ENCODE measurements at places on chromosomes 1 and 21.
A peak's percentile ranks its signal among the peaks of the same experiment; 100 is the strongest.

DNA sequence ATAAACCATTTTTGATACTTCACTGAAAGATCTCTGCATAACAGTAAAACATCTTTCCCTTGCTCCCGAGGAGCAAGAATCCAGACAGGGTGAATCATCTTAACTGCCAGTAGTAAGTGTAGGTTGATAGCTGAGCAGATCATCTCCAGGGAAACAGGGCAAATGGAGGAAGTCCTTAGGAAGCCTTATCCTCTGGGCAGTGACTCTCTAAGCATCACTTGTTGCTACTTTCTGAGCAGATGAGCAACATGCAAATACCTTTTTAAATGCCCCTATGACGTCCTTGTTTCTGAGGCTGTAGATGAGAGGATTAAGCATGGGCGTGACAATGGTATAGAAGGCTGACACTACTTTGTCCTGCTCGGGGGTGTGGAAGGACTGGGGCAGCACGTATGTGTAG is 8.9 kb downstream of the OR2T11 start:
- no peak for DNase-seq

- DNase-seq = no peak
Measured at GRCh38 chr21:42223826-42224575, 5.1 kb downstream of the ABCG1 start.

DNA sequence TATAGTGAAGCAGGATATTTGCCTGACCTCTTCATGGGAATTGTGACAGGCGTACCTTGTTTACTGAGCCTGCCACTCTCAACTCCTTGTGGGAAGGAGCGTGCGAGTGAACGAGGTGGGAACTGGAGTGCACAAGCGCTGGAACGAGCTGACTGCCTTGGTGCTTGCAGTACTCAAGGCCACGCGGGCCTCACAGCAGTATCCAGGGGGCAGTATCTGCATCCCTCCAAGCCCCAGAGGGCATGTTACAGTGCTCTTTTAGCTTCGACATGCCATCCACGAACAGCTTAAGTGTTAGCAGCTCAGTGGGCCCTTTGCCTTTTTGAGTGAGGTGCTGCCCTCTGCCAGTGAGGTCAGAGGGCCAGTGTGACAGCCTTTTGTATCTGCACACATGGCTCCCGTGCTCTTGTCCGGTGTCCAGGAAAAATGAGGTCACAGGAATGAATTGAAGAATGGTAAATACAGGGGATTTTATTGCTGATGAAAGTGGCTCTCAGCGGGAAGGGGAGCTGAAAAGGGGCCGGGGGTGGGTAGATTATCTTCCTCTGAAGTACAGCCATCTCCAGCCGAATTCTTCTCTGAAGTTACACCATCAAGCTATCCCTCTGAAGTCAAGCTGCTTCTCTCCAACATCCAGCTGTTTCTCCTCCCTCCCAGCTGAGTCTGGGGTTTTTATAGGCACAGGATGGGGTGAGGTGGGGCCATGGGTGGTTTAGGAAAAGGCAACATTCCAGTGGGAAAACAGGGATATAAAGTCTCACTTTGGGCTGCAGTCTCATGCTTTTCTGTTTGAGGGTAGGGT is 69.3 kb downstream of the EPB41 start:
- DNase-seq = no peak

DNA sequence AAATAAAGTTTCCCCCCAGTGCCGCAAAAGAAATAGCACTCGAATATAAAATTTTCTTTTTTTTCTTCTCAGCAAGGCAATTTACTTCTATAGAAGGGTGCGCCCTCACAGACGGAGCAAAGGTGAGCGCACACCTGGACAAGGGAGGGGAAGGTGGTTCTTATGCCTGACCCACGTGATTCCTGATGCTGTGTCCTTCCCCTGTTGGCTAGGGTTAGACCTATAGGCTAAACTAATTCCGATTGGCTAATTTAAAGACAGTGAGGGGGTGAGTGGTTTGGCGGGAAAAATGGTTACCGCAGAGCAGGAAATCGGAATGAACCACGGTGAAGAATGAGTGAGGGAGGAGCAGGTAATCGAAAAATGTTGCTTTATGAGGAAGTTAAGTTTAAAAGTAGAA is 607 bp upstream of the FAAH start:
- no peak for DNase-seq

DNA sequence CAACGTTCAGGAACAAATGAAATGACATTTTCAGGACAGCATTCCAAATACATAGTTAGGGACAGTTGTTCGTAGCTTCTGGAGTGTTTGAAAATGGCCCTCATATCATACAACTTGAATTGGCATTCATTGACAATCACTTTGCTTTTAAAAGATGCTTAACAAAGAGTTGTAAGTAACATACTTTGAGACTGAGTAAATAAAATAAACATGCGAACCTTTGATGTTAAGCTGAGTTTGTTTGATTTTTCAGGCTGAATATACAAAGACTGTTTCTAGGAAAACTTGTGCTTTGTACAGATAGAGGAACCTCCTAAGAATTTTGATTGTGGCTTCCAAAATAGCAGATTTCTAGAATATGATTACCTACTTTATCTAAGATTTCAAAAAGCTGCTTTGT is 45.3 kb downstream of the ITSN1 start:
- no peak for DNase-seq

DNA sequence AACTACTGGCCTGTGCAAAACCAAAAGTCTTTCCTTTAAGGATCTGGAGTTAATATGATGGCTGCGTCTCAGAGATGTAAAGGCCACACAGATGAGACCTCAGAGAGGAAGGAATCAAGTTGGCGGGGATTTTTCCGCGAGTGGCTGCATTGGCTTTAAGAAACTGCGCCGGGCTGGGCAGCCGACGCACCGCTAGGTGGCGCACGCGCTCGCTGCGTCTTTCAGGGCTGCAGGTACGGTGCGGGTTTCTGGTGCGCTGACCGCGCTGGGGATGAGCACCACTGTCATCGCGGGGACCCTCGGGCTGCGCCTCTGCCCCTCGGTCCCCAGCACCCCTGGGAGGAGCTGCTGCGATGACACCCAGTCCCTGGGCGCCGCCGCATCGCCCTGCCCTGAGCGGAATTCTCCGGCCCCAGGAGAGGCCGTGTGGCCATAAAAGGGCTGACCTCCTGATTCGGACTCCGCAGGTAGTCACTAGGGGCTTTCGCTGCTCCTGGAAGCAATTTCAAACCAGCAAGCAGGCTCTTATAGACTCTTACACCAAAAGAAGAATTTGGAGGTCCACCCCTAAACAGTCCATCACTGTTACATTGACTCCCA is 241.0 kb downstream of the KCNJ6 start:
- peak; percentile 41 for DNase-seq

DNA sequence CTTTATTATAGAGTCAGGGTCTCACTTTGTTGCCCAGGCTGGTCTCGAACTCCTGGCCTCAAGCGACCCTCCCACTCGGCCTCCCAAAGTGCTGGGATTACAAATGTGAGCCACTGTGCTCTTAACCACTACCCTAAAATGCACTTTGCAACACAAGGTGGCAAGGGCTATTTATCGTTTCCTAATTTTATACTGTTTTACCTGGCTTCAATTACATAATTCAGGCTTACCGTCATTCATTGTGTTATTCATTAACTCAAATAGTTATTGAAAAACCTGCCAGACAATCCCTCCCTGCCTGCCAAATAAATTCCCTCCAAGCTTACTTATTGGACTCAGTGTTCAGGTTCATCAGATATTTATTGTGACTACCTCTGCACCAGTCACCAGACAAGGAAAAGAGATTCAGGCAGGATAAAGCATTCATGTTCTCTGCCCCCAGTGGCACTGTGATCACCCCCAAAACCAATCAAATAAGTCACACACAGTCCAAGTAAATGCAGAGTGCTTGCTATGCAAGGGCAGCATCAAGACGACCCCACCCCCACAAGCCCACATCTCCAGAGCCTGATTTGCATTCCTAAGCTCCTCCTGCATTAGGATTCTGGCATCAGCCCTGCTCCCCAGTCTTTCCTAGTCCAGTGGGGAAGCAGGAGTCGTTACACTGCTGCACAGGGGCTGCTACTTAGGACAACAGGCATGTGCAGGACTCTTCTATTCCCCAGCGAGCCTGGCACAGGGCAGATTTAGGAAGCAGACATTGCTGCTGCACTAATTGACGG is 8.1 kb downstream of the PAQR7 start:
- no peak for DNase-seq

DNA sequence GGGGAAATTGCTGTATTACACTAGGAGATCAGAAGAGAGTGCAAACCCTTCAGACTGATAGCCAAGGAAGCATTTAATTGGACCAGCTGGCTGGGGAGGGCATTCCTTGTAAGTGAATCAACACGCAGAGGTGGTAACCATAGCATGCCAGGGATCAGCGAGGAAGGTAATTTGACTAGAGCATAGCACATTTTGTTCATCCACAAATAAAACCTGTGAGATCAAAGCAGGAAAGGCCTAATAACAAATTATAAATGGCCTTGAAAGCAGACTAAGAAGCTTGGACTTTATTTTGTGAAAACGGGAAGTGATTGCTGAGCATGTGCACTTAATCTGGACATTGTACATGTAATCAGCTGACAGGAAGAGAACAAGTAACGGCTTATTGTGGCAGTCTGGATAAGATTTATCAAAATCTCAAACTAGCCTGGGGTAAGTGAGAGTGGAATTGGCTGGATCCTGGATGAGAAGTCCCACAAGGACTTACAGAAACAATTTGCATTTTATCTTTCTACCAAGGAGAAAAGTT is 11.7 kb upstream of the CD55 start:
- DNase-seq = no peak

- no peak for DNase-seq
Measured at GRCh38 chr21:14452031-14452726, 69.2 kb upstream of the HSPA13 start.

- no peak for DNase-seq
Measured at GRCh38 chr1:28035420-28035819, 53.0 kb downstream of the EYA3 start.

- DNase-seq = no peak
Measured at GRCh38 chr1:68276448-68276847, 44.1 kb upstream of the WLS start.

GRCh38 chr1:200362421-200362820 is 47.4 kb downstream of the ZNF281 start:
- no peak for DNase-seq

DNA sequence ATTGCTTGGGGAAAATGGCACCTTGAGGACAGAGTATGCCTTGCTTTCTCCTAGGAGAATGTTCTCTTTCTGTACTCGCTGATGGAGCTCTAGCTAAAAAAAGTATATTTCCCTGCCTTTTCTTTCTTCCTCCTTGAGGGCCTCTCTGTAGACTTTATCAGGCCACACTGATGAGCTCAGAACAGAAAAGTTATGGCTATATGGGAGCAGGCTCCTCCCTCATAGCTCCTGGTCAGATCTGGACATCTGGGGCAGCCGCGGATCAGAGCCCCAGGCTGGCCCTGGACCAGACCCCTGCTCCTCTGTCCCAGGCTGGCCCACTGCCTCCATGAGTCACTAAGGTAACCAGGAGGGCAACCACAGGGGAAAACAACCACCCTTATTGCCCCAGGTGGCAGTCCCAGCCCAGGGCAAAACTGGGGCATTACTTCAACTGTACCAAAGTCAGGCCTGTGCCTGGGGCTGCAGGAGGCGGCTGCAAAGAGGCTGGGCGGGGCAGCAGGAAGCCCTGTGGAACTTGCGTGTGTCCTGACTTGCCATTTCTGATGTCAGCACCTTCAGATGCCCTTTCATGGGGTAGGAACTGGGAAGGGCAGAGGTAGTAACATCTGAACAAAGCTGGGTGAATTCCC is 26.3 kb upstream of the ZNF648 start:
- DNase-seq = no peak

DNA sequence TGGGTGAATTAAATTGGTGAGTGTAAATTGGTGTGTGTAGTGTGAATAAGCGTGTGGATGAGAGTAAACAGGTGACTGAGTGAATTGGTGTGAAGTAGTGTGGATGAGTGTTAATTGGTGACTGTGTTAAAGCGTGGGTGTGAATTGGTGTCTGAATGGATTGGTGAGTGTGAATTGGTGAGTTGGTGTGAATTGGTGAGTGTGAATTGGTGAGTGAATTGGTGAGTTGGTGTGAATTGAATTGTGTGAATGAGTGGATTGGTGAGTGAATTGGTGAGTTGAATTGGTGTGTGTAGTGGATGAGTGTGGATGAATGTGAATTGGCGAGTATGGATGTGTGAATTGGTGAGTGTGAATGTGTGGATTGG is 8.3 kb downstream of the AURKAIP1 start:
- DNase-seq = no peak

DNA sequence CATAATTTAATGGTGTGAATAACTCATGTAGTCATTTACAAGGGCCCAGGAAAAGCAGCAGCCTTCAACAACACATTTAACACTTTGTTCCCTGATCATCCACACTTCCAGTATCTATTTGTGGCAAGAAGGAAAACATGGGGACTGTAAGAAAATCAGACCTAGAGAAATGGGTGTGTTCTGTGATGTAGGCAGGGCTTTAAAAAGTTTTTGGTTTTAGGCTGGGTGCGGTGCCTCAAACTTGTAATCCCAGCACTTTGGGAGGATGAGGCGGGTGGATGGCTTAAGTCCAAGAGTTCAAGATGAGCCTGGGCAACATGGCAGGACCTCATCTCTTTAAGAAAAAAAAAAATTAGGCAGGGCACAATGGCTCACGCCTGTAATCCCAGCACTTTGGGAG is 14.2 kb upstream of the WDR47 start:
- no peak for DNase-seq

DNA sequence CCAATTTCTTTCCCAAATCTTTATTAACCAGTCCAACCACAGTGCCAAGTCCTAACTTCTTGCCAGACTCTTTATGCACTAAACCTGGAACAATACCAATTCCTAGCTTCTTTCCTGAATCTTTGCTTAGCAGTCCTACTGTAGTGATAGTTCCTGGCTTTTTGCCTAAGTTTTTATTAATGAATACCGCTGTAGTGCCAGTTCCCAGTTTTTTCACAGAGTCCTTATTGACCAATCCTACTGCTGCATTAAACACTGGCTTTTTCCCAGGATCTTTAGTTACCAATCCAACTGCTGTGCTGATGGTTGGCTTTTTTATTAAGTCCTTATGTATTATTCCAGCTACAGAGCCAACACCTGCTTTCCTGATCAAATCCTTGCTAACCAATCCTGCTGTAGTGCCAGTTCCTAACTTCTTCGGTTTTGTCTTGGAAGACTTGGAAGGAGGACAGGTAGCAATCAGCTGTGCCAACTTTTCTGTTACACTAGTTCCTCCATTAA is 80.8 kb downstream of the ASH1L start:
- no peak for DNase-seq

DNA sequence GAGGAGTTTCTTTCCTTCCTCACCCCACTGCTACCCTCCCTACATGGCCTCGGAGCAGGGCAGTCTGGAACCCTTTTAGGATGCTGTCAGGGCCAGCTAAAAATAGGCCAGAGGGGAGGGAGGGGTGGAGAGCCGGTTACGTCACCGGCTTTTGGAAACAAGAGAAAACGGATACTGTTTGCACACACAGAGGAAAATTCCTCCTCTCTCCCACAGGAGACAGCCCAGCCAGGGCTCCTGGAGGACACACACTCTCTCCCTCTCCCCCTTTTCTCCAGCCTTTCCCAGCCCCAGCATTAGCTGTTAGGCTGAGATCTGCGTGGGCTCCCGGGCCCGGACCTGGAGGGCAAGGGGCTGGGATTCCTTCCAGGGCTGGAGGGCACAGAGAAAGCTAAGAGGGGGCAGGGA is 20.0 kb upstream of the ALDH4A1 start:
- no peak for DNase-seq
